ENCODE measurements at places on chromosomes 6 and 20. TPM values are rescaled to one million over a fixed set of nuclear protein-coding genes. Genes with fewer than 3 reads are reported as not detected.

DNA sequence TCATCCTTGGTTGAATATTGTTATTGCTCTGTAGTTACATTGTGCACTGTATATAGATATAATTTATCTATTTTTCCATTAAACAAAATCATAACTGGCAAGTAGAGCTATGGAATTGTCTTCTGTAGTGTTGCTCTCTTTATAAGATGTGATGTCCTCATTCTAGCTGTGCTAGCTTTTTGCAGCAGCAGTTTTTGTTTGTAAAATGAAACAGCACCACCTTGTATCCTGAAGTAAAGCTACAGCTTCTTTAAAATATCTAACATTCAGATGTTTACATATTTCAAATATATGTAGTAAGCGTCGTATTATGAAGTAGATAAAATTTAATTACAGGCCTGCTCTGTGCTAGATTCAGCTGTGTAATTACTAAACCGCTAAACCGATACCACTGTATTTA, 328.8 kb upstream of the MANEA start:
- no peak for DNase-seq

DNA sequence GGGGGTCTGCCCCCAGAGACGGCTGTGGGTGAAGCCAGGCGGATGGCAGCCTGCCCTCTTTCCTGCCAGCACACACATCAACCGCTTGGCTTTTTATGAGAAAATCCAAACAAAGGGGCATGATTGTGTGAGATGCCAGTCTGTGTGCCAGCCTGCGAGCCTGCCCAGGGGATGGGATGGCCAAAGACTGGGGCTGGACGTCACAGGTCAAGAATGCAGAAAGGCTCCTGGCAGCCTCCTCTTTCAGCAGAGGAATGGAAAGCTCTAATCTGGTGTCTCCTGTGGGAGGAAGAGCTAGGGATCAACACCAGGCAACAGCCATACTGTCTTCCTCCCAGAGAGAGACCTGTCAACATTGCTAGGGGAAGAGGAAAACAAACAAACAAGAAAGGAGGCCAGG, 15.8 kb downstream of the TUBB2B start:
- DNase-seq: no peak

- DNase-seq: no peak
Measured at GRCh38 chr6:166529586-166529985, 56.9 kb downstream of the RAMACL start.

- DNase-seq: no peak
Measured at GRCh38 chr6:24858177-24858653, 59.5 kb upstream of the ARMH2 start.

GRCh38 chr6:51790946-51791345, 296.5 kb downstream of the PKHD1 start:
- no peak for DNase-seq

DNA sequence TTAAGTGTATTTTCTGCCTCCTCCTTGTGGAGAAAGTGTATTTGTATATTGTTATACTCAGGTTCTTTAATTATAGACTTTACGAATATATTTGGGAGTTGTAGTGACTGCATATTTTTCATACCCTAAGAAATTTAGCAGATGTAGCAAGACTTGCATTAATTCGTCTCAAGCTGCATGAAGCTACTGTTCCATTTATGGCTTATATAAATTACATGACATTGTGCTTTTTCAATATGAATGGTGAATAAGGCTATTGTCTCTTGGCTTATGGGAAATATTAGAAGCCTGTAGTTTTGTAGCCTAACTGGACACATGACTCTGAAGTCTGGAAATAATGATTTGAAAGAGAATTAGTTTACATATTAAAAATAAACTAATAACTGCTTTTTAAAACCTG, 2.4 kb downstream of the ADGRG6 start:
- DNase-seq: no peak

GRCh38 chr6:68108233-68108835, 526.7 kb upstream of the ADGRB3 start:
- no peak for DNase-seq

DNA sequence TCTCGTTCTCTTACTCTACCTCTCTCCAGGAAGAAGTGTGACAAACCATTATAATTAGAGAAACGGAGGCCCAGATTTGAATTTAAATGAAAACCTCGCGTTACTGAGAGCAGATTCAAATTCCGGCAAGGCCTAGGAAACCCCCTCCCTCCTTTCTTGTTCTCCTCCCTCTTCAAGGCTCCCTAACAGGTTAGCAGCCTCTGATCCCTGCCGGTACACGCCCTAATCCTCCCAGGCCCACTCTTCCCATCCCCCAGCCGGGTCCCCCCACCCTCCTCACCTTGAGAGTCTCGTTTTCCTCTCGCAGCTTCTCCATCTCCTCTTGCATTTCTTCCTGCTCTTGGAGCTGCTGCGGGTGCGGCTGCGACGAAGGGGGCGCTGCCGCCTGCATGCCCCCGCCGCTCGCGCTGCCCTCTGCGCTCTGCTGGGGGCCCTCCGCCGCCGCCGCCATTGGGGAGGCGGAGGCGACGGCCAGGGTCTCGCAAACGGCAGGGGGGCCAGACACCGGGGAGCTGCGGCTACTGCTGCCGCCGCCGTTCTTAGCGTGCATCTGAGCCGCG, 3.8 kb downstream of the MTCL3 start:
- no peak for DNase-seq

- DNase-seq: no peak
Measured at GRCh38 chr6:22248513-22249308, 48.1 kb downstream of the PRL start.

GRCh38 chr6:142378138-142378875, 76.5 kb downstream of the ADGRG6 start:
- DNase-seq: no peak

DNA sequence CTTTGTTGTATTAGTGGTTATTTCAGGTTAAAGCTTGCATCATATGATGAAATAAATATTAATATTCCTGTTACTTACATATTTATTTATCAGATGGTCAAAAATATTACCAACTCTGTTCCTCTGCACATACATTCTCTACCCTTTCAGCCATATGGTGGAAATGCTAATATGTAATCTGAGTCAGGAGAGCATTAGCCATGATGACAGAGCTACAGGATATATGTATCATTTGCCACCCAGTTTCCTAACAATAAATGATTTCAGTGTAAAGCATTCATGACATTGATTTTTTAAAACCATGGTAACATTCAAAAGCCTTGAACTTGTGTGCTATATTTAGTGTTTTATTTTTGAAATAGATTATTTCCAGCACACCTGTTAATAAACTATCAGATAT, 16.6 kb downstream of the POPDC3 start:
- DNase-seq: no peak

- DNase-seq: no peak
Measured at GRCh38 chr6:87656857-87657256, 45.2 kb downstream of the AKIRIN2 start.

Gene CRISP2
- total RNA-seq: not detected

Gene OR12D1
- not detected for total RNA-seq
